Liver (tissue), 10 donors: ENCODE measurements at places on chromosomes 16 and 17.

- DNase-seq = no peak
These were observed 144.9 kb downstream of the WWOX start for GRCh38 chr16:78244131-78244895.

DNA sequence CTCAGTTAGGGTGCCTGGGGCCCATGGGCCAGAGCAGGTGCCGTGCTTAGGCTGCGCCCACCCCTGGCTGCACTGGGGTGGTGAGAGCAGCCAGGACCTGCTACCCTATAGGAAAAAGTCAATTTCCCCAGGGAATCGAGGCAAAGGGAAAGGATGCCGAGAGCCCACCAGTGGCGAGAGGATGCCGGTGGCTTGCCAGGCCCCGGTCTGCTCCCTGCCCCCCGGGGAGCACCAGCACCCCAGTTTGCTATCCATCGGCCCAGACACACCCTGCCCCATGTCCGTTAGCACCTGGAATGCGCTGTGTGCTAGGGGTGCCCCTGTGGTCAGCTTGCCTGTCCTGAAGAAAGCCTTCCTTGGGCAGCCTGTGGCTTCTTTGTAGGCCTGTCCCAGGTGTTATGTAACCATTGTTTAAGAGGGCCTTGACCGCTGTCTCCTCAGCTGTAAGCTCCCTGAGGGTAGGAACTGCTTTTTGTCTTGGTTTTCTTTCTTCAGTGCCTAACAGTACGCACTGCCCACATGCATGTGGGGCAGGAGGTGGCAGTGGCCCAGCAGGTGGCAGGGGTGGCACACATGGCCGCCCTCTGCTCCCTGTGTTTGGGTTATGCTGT, 40.8 kb downstream of the NT5M start:
- DNase-seq = peak; percentile 27

DNA sequence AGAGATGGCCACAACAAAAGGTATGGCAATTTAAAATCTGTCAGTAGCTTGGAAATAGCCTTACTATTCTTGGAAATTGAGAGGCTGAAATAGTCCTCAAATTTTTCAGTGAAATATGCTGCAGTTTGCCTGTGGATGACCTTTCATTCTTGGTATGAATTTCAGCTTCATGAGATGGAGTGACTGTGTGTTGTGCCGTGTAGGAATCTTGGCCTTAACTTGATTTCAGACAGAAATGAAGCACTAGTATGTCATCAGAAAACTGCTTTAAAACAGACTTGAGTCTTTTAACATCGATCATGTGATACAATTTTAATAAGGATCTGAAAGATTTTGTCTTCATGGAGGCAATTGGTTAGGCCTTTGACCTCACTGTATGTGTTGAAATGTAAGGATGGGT, 247.2 kb downstream of the CNTNAP4 start:
- no peak for DNase-seq

GRCh38 chr17:11889266-11889665, 108.0 kb downstream of the ZNF18 start:
- no peak for DNase-seq

GRCh38 chr17:78249818-78250806, 18.7 kb downstream of the TMEM235 start:
- no peak for DNase-seq

- DNase-seq = no peak
These were observed 25.1 kb downstream of the UNC13D start for GRCh38 chr17:75819116-75819515.

GRCh38 chr17:83031321-83031945, 48.0 kb upstream of the METRNL start:
- DNase-seq = peak; percentile 14

GRCh38 chr16:79164388-79164995, 436.0 kb downstream of the MAF start:
- DNase-seq = no peak

GRCh38 chr16:78177987-78178386, 78.5 kb downstream of the WWOX start:
- DNase-seq = no peak

DNA sequence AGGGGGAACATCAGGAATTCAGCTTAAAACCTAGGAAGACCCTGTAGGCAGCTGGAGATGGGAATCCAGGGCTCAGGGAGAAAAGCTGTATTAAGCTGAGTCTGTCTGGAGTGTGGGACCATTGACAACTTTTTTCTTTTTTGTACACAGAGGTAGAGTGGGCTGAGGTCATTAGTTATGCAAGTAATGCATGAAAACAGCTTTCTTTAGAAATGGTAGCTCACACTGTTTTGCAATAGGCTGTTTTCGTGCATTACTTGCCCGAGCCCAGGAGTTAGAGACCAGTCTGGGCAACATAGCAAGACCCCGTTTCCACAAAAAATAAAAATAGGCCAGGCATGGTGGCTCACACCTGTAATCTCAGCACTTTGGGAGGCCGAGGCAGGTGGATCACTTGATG, 46.5 kb downstream of the KATNIP start:
- no peak for DNase-seq

- no peak for DNase-seq
These were observed 603.7 kb downstream of the MAF start for GRCh38 chr16:78996790-78997189.

DNA sequence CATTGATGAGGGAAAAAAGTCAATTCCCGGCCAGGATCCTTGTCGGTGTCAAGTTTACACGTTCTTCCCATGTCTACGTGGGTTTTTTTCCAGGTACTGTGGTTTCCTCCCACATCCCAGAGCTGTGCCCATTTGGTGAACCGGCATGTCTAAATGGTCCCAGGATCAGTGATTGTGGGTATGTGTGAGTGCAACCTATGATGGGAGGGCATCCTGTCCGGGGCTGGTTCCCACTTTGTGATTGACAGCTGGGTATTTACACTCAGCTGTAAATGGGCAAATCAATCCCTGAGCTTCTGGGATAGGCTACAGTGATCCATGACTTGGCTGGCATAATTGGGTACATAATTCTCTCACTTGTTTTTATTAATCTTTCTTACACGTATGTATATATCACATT, 91.2 kb upstream of the IRX6 start:
- no peak for DNase-seq

DNA sequence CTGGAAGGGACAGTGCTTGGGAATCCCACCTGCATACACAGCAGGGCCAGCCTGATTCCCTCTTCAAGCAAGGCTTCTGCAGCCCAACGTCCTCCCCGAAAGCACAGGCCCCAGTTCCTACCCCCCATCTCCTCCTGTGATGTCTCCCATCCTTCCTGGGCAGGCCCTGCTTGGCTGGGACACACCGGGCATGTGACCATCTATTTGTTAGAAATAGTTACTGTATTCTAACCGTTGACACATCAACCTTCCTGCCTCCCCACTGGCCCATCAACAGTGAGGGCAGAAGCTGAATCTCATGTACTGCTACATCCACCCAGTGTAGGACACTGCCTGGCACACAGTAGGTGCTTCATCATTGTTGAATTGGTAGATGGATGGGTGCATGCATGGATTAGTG, 10.7 kb downstream of the PRR29 start:
- DNase-seq = no peak

DNA sequence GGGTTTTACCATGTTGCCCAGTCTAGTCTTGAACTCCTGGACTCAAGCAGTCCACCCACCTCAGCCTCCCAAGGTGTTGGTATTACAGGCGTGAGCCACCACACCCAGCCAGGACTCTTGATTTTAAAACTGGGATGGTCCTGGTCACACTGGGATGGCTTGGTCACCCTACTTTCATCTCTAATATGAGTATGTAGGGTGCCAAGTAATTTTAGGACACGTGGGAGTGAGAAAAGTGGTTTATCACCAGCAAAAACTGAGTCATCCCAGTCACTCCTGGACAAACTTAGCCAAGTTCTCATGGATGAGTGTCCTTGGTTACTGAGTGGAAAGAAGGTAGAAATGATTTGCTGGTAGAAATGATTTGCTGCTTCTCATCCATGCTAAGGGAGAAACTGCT, 9.9 kb downstream of the CLEC19A start:
- DNase-seq = no peak

- DNase-seq = no peak
These were observed 336.2 kb downstream of the XYLT1 start for GRCh38 chr16:17134586-17134985.

- DNase-seq = peak; percentile 63
These were observed 43.7 kb upstream of the TNRC6A start for GRCh38 chr16:24685539-24686432.

GRCh38 chr16:9446471-9447194, 355.2 kb downstream of the HAPSTR1 start:
- no peak for DNase-seq

DNA sequence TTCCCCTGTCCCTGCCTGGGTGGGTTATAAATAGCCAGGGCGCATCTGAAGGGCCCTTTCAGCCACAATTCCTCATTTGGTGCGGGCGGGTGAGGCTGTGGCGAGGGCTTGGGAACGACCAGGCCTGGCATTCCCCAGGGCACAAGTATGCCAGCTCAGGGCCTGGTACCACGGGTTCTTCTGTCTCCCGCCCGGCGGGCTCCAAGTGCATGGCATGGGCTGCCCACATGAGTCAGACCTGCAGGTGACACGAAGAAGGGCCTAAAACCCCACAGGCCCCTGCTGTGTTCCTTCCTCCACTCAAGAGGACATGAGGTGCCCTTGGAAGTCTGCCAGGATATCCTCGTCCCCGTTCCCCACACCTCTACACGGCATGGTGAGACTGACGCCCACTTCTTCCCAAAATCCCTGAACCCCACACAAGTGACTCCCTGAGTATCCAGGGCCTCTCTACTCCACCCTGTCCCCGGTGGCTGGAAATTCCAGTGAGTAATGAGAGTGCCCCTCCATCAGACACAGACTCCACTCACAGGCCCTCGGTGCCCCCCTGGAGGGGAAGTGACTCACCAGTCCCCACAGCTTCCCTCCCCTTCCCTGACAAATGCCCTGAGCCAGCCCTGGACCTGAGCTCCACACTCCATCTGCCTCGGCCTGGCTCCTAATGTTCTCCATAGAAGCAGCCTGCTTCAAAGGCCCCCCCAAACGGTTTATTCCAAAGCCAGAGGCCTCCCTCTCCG, 68.8 kb downstream of the ABR start:
- no peak for DNase-seq

- no peak for DNase-seq
These were observed 17.3 kb upstream of the TXNDC11 start for GRCh38 chr16:11759997-11760396.

DNA sequence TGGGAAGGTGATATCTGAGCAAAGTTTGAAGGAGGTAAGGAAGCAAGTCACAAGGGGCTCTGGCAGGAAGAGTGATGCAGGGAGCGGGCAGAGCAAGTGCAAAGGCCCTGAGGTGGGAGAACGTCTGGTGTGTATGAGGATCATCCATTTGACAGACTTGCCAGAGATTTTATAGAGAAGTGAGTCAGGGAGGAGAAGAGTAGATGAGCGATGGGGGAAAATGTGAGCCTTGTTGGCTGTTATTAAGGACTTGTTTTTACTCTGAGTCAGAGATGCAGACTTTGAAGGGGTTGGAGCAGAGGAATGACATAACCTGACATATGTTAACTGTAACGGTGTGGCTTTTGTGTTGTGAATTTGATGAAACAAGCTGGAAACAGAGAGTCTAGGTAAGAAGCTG, 3.5 kb upstream of the CLEC10A start:
- DNase-seq = no peak

GRCh38 chr16:85330006-85330693, 217.9 kb upstream of the CIBAR2 start:
- DNase-seq = no peak

GRCh38 chr16:4393240-4393600, 21.6 kb downstream of the VASN start:
- no peak for DNase-seq

- no peak for DNase-seq
These were observed 12.6 kb downstream of the MAP2K3 start for GRCh38 chr17:21297026-21297520.
